ENCODE measurements at places on chromosomes 2 and 18.

DNA sequence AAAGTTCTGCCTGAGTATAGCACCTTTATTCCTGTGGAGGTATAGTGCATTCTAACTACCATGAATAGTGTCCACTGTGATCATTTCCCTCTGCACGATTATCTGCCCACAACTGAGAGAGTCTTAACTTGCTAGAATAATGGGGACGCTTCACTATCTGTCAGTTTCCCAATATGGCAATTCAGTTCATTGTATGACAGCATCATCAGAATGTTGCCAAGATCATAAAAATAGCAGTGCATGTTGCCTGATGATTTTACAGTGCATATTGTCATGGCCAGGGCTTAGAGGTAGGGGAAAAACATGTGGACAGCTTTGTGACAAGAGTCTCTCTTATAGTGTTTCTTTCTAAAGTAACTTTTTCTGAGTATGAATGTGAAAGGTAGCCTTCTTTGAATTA, 6.1 kb downstream of the RASGRP3 start:
- H3K36me3 ChIP-seq = no peaks in the 10 kb centered on the region
- H3K4me3 ChIP-seq = no peak overlapping the region
- no peaks in the 10 kb centered on the region for H3K4me1 ChIP-seq
- DNase-seq = no peak
- no peak overlapping the region for H3K27ac ChIP-seq

GRCh38 chr2:58923869-58924268, 682.7 kb upstream of the FANCL start:
- H3K27ac ChIP-seq = no peak overlapping the region
- peaks cover 6% of the 10 kb centered on the region for H3K4me1 ChIP-seq
- DNase-seq = no peak
- no peaks in the 10 kb centered on the region for H3K27me3 ChIP-seq
- H3K4me3 ChIP-seq = no peak overlapping the region

DNA sequence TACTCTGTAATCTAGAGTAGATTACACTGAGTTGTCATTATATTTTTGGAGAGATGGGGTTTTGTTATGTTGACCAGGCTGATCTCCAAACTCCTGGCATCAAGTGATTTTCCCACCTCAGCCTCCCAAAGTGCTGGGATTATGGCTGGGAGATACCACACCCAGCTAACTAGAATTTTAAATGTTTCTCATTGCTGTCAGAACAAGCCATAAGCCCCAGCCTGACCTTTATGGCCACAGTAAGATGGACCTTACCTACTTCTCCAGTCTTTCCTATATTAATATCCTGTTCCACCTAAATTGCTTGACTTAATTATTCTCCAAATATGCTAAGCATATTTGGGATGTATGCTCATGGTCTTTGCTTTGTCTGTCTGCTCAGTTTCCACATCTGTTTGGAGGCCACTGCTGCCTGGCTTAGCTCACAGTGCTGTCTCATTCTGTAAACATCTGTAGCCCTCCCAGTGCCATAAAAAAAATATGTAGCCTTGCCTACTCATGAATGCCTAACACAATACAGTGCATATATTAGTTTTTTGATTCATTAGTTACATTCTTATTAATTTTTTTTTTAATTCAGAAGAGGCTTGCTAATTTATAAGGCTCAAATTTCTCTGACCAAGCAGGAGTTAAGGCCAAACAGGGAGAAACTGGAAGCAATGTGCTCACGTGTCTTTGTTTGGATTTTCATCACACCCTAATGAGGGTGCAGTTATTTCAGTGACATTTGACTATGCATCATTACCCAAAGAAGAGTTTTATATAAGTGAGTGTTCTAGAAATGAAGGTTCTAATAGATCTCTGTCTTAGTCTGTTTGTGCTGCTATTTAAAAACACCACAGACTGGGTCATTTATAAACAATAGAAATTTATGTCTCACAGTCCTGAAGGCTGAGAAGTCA, 45.3 kb upstream of the PSME4 start:
- no peak overlapping the region for H3K4me3 ChIP-seq
- H3K27ac ChIP-seq = no peak overlapping the region
- H3K36me3 ChIP-seq = no peaks in the 10 kb centered on the region
- H3K27me3 ChIP-seq = no peaks in the 10 kb centered on the region
- no peak for DNase-seq

GRCh38 chr2:180572346-180572745, 408.1 kb upstream of the UBE2E3 start:
- no peaks in the 10 kb centered on the region for H3K4me1 ChIP-seq
- H3K36me3 ChIP-seq = no peaks in the 10 kb centered on the region
- no peak overlapping the region for H3K4me3 ChIP-seq
- H3K27me3 ChIP-seq = no peaks in the 10 kb centered on the region
- no peak for DNase-seq
- H3K27ac ChIP-seq = no peak overlapping the region

DNA sequence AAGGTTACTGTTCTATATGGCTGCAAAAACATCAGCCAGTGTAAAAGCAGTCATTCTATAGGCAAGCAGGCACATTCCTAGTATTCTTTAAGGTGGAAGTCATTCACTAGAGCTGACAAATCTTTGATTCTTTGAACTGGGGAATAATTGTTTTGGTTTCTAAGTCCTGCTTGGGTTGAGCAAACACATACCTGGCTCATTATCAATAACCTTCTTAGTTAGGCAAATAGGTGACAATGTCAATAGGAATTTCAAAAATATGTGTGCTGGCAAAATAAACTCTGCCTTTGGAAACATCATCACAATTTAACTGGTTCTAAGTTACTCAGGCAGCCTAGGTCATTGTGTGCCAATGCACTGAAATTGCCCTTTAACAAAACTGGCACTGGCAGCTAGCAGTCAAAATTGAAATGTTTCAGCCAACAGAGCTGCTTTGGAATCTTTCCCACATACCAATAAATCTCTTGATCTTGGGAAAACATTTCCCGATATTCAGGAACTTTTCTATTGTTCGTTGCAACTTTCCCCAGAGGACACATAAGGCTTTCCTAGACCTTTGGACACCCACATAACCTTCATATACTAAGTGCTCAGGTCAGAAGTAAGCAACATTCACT, 402.0 kb upstream of the MMADHC start:
- no peaks in the 10 kb centered on the region for H3K36me3 ChIP-seq
- H3K27ac ChIP-seq = no peak overlapping the region
- no peaks in the 10 kb centered on the region for H3K4me1 ChIP-seq
- no peak overlapping the region for H3K4me3 ChIP-seq
- H3K27me3 ChIP-seq = no peaks in the 10 kb centered on the region

GRCh38 chr2:235541838-235542549, 48.2 kb downstream of the AGAP1 start:
- H3K27ac ChIP-seq = no peak overlapping the region
- H3K4me3 ChIP-seq = no peak overlapping the region
- H3K4me1 ChIP-seq = peaks cover 9% of the 10 kb centered on the region
- no peak for DNase-seq
- H3K36me3 ChIP-seq = no peaks in the 10 kb centered on the region
- H3K27me3 ChIP-seq = no peaks in the 10 kb centered on the region

DNA sequence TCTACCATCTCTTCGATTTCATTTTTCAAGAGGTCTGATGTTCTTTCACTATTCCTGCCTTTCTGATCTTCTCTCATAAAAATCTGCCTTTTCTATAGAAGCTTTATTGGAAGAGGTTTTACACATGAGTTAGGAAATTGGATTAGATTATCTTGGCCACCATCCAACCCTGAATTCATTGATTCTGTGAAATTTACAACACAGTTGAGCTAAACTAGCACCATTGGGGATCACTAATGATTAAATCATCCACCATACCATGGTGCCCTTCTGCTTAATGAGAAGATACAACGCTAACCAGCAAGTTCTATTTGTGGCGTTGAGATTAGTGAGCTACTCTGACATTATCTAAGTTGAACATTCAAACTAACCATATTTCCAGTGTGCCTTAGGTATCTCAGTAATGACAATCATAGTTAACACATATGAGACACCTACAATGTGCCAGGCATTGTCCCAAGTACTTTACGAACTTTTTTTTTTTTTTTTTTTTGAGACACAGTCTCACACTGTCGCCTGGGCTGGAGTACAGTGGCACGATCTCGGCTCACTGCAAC, 17.3 kb upstream of the LBH start:
- DNase-seq = no peak
- no peak overlapping the region for H3K4me3 ChIP-seq
- no peaks in the 10 kb centered on the region for H3K36me3 ChIP-seq
- H3K4me1 ChIP-seq = peaks cover 6% of the 10 kb centered on the region

- H3K27ac ChIP-seq = no peak overlapping the region
- no peaks in the 10 kb centered on the region for H3K27me3 ChIP-seq
- peaks cover 4% of the 10 kb centered on the region for H3K4me1 ChIP-seq
- no peak for DNase-seq
- no peaks in the 10 kb centered on the region for H3K36me3 ChIP-seq
- H3K4me3 ChIP-seq = no peak overlapping the region
These were observed 23.2 kb downstream of the ABCB11 start for GRCh38 chr2:169007941-169008340.

- no peaks in the 10 kb centered on the region for H3K27me3 ChIP-seq
- H3K36me3 ChIP-seq = no peaks in the 10 kb centered on the region
- no peak for DNase-seq
- H3K4me3 ChIP-seq = no peak overlapping the region
- no peaks in the 10 kb centered on the region for H3K4me1 ChIP-seq
These were observed 5.1 kb downstream of the SMIM21 start for GRCh38 chr18:75422341-75422910.

- no peaks in the 10 kb centered on the region for H3K4me1 ChIP-seq
- H3K27ac ChIP-seq = no peak overlapping the region
- no peak overlapping the region for H3K4me3 ChIP-seq
- H3K36me3 ChIP-seq = no peaks in the 10 kb centered on the region
These were observed 210.2 kb downstream of the PAX3 start for GRCh38 chr2:222088561-222088960.

GRCh38 chr2:156841321-156841720, 405.1 kb downstream of the GPD2 start:
- H3K36me3 ChIP-seq = no peaks in the 10 kb centered on the region
- no peaks in the 10 kb centered on the region for H3K27me3 ChIP-seq
- no peaks in the 10 kb centered on the region for H3K4me1 ChIP-seq
- H3K4me3 ChIP-seq = no peak overlapping the region

DNA sequence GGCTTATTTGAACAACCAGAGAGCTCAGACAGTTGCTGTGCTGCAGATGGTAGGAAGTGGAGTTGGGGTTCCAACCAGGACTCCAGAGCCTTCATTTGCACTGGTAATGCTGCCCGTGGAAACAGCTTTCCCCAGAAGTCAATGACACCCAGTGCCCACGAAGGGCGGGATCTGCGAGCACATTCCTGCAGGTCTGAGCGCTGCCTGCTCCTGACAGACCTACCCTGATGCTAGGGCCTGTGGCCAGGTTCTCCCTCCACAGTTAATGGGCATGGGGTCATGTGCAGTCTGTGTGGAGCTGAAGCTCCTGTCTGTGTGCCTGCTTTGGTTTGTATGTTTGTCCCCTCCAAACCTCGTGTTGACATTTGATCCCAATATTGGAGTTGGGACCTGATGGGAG, 299.0 kb upstream of the HS6ST1 start:
- peaks cover 9% of the 10 kb centered on the region for H3K4me1 ChIP-seq
- no peak overlapping the region for H3K4me3 ChIP-seq
- no peaks in the 10 kb centered on the region for H3K27me3 ChIP-seq
- DNase-seq = no peak
- no peaks in the 10 kb centered on the region for H3K36me3 ChIP-seq

GRCh38 chr2:238894950-238895298, 47.0 kb downstream of the TWIST2 start:
- peaks cover 10% of the 10 kb centered on the region for H3K4me1 ChIP-seq
- no peak overlapping the region for H3K27ac ChIP-seq
- DNase-seq = no peak
- no peak overlapping the region for H3K4me3 ChIP-seq
- H3K27me3 ChIP-seq = no peaks in the 10 kb centered on the region

- no peak overlapping the region for H3K27ac ChIP-seq
- DNase-seq = no peak
- no peaks in the 10 kb centered on the region for H3K36me3 ChIP-seq
- H3K27me3 ChIP-seq = no peaks in the 10 kb centered on the region
- H3K4me3 ChIP-seq = no peak overlapping the region
These were observed 30.3 kb downstream of the TFCP2L1 start for GRCh38 chr2:121254748-121255147.

GRCh38 chr2:102008490-102008889, 16.7 kb downstream of the IL1R2 start:
- H3K4me3 ChIP-seq = no peak overlapping the region
- no peak for DNase-seq
- H3K27me3 ChIP-seq = no peaks in the 10 kb centered on the region
- no peaks in the 10 kb centered on the region for H3K4me1 ChIP-seq
- H3K36me3 ChIP-seq = no peaks in the 10 kb centered on the region
- no peak overlapping the region for H3K27ac ChIP-seq

DNA sequence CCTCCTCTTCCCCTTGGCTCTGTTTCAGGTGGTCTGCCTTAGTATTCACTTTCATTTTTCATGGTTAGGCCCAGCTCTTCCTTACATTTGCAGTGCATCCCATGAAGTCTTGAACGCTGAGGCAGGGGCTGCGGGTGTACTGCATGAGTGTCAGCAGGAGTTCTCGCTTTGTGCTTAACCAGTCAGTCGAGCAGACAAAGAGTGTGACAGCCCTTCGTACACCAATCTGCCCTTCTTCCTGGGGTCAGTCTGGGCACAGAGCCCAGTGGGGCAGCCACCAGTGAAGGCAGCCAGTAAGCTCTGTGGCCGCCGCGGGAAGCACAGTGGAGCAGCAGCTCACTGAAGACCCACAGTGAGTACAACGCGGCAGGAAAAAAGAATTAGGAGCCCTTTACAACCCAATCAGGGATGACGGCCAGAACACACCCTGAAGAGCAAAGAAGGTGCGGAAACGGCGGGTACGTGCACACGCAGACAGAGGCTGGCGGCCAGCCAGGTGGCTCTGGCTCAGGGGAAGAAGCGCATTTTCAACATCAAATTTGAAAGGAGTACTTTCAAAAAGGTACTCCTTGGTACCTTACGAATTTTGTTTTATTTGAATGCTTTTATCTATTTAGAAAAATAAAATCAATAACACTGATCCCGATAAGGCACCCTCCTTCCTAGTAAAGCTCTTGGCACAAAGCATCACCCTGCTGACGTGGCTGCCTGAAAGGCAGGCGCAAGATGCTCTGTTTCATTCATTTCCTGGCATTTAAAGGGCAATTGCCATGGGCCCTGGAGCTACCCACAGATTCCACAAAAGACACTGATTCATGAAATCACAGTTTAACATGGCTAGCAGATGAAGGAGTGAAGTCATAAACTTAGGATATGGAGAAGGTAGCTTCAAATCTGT, 47.0 kb upstream of the SEMA4C start:
- peaks cover 5% of the 10 kb centered on the region for H3K4me1 ChIP-seq
- no peak overlapping the region for H3K4me3 ChIP-seq
- H3K27ac ChIP-seq = no peak overlapping the region
- no peak for DNase-seq
- H3K27me3 ChIP-seq = peaks cover 22% of the 10 kb centered on the region
